ENCODE measurements at places on chromosomes 16 and 17. TPM values are rescaled to one million over a fixed set of nuclear protein-coding genes. Genes with fewer than 3 reads are reported as not detected.

The CLTC gene
- total RNA-seq: 111 TPM

DNA sequence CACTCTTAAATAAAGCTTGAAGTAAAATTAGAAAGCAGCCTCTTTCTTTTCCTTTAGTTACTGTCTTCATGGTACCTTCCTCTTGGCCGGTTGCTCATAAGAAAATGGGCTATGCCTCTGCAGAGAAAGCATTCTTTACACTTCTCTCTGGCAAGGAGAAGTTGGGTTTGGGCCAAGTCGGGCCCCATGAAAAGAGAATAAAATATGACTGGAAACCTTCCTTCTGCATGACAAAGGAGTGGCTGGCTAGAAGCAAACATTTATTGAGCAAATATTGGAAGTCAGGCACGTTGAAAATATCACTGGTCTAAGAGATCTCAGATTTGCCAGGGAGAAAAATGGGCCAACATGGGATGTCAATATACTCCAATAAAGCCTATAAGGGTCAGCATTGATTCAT is 126.1 kb downstream of the CA10 start:
- DNase-seq: no peak

- no peak for DNase-seq
These were observed 292.4 kb downstream of the CPPED1 start for GRCh38 chr16:12511308-12511707.

The C17orf50 gene
- not detected for total RNA-seq

GRCh38 chr17:43667947-43668348 is 6.2 kb upstream of the MEOX1 start:
- DNase-seq: no peak

The ETV4 gene
- 0.65 TPM for total RNA-seq

GRCh38 chr16:84234321-84235241 is 5.2 kb downstream of the KCNG4 start:
- DNase-seq: no peak

- DNase-seq: no peak
These were observed 1.9 kb downstream of the GLIS2 start for GRCh38 chr16:4317532-4318450.

DNA sequence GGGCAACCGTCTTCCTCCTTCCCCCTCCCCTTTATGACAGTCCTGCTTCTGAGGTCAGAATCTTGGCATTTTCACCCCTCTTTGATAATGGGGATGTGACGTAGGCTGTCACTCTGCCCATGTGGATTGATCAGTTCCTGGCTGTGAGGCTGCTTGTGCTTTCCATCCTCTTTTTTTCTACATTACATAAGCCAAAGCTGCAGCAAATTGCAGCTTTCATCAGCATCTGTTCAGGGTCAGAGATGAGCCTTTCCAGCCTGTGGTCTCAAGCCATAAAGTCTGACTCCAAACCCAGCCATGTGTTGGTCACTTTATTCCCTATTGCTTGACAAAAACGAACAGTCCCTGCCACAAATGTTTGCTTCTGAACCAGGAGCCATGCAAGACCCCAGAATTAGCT is 535.1 kb downstream of the CDH11 start:
- no peak for DNase-seq

DNA sequence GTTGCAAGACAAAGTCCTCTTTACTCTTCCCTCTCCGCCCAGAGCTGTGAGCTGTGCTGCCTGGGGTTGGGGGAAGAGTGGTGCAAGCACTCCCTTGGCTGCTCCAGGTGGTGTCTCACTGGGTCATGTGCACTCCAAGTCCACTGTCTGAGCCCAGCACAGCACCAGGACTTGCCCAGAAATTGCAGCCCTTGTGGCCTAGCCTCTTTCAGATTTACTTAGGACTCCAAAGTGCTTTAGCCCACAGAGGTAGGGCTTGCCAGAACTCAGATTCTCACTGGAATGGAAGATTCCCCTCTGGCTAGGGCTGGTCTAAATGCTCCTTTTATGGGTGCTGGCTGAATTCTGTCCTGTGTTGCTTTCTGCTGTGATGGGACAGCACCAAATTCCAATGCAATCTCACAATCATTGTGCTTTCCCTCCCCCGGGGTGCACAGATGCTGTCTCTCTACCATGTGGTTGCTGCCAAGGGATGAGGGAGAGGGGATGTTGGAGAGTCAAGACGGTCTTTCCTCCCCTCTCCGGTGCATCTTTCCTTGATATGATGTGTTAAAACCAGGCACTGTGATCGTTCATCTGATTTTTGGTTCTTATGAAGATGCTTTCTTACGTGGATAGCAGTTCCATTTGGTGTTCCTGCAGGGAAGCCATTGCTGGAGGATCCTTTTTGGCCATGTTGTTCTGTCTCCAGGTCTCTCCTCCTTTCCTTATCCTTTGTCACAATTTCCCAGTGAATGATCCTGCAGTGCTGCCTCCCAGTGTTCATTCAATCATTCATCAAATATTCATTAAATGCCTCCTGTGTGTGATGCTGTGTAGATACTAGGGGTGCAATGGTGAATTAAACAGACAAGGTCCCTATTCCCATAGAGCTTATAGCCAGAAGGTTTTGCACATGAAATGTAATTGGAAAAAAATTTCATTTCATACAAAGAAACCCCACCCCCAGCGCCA is 216.3 kb downstream of the SPECC1 start:
- no peak for DNase-seq

The TP53TG3D gene
- total RNA-seq: not detected

DNA sequence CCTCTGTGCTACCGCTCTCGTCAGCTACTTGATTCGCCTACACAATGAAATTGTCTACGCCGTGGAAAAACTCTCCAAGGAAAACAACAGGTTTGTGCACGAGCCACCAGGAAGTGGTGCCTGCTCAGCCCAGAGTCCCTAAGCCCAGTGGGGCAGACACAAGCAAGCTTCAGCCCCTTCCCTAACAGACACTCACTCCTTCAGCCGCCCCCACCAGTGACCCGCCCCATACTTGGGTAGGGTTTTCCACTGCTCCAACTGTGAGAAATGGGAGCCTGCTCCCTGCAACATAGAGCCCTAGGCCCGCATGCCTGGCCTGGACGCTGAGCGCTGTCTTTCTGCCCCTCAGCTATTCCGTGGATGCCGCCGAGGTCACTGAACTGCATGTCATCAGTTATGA is 28.6 kb upstream of the ENDOV start:
- DNase-seq: no peak

DNA sequence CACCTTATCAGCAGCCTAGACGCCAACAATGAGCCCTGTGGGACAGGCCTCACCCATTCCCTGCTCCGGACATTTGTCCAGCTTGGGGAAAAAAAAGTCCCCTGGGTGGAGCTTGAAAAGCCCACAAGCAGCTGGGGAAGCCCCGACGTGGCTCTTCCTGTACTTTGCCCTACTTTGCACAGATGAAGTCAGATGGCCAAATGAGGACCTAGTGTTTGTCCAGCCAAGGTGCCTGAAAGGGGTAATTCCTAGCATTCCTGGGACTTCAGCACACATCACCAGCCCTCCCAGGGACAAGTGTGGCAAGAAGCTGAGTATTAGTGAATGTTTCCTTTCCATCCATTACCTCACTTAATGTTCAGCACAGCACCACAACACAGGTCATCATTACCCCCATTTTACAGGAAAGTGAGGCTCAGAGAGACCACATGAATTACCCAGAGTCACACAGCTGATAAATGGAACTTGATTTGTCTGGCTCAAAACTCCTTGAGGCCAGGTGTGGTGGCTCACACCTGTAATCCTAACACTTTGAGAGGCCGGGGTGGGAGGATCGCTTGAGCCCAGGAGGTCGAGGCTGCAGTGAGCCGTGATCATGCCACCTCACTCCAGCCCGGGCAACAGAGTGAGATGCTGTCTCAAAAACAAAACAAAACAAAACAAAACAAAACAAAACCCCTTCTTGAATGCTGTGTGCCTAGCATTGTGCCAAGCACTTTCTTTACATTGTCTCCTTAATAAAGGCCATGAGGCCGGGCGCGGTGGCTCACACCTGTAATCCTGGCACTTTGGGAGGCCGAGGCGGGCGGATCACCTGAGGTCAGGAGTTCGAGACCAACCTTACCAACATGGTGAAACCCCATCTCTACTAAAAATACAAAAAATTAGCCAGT is 19.9 kb upstream of the PLLP start:
- DNase-seq: peak; percentile 87

The TMEM100 gene
- 7.0 TPM for total RNA-seq

The PTGES3L gene
- total RNA-seq: 0.25 TPM

GRCh38 chr16:73232555-73233328 is 184.8 kb upstream of the ZFHX3 start:
- DNase-seq: no peak

DNA sequence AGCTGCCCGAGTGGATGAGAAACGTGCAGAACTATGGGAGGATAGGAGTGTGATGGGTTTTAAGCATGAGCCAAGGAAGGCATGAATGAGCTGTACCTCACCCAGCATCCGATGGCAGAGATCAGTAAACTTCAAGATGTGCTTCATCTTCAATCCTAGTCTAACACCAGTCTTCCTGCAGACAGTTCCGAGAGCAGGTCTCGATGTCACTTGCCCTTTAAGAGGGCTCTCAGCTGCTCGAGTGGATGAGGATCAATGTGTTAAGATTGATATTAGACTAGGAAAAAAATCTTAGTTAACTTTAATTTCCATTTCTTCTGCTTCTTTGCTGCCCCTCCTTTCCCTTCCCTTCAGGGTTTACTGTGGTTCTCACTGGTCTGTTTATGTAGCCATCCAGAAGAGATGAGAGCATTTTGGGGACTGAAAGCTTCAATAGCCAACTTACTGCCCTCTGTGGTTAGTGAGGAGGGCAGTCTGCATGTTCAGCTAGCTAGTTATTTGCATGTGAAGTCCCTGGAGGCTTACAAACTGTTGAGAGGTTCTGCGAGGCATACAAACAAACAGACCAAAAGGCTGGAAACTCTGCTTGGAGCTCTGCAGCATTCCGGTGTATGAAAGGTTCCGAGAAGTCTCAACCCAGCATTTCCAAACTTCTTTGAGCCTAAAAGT is 15.3 kb downstream of the KLHL36 start:
- DNase-seq: no peak

DNA sequence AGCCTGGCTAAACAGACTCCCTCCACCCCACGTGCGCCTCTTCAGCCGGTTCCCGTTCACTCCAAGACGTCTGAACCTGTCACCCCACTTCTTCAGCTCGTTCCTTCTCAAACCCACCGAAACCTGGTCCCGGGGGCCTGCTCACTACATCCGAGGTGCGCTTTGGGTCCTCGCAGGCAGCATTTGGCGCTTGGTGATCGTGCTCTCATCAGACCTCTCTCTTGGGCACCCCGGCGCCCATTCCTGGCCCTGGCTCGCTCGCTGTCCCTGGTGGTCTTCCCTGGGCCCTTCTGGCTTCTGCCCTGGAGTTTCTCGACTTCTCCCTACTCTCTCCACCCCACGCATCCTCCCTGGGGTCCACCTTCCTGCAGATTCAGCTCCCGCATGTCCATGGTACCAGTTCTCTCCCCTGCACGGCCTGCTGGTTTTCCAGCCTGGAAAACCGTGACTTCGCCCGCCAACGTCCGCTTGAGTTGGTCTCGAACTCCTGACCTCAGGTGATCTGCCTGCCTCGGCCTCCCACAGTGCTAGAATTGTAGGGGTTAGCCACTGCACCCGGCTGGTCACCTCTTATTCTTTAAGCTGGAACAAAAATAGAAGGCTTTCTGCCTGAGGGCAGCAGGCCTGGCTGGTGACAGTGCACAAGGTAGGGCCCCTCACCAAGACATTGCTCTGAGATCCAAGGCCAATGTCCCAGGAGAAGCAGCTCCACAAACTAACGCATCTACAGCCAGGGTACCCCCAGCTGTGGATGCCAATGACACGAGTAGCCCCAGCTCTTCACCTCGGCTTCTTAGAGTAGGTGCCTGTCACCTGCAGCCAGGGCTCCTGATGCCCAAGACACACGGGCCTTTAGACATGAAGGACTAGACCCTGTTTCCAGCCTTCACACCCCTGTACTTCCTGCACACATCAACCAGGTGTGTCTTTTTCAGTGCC is 1.1 kb upstream of the MEAK7 start:
- no peak for DNase-seq

- DNase-seq: no peak
These were observed 3.9 kb upstream of the SPATA32 start for GRCh38 chr17:45265821-45266220.

- no peak for DNase-seq
These were observed 3.1 kb downstream of the SLC5A2 start for GRCh38 chr16:31486045-31486444.

The CD300E gene
- 0.08 TPM for total RNA-seq

- DNase-seq: no peak
These were observed 145.3 kb downstream of the IRF8 start for GRCh38 chr16:86044241-86044671.

GRCh38 chr17:21286066-21286770 is 1.7 kb downstream of the MAP2K3 start:
- DNase-seq: peak; percentile 91

DNA sequence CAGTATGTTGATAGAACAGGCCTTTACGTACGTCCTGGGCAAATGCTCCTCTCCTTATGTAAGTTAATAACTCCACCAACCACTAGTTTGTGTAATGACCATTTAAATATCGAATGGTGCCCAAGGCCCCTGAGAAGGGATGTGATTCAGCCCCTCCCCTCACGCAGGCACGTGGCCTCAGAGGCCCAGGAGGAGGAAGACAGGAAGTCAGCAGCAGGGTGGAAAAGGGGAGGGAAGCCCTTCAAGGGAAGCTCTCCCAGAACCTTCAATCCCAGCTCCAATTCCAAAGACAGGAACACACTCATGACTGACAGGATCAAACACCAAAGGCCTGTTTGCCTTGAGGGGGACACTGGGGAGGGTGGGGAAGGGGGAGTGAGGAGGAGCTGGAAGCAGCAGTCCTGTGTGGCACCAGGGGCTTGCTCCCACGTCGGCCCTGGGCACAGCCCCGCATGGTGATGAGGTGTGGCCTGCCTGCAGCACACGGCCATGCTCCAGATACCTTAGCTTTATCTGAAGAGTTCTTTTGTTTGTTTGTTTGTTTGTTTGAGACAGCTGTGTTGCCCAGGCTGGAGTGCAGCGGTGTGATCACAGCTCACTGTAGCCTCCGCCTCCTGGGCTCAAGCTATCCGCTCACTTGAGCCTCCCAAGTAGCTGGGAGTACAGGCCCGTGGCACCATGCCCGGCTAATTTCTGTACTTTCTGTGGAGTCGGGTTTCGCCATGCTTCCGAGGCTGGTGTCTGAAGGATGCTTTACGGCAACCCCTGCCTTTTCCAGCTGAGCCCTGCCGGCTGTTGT is 105.0 kb downstream of the ZNF778 start:
- no peak for DNase-seq

The NOS2 gene
- total RNA-seq: not detected

The MPV17L gene
- 14.6 TPM for total RNA-seq

The PRAC1 gene
- total RNA-seq: not detected

The SMIM36 gene
- not detected for total RNA-seq

GRCh38 chr17:80846932-80847331 is 144.7 kb upstream of the CHMP6 start:
- no peak for DNase-seq

DNA sequence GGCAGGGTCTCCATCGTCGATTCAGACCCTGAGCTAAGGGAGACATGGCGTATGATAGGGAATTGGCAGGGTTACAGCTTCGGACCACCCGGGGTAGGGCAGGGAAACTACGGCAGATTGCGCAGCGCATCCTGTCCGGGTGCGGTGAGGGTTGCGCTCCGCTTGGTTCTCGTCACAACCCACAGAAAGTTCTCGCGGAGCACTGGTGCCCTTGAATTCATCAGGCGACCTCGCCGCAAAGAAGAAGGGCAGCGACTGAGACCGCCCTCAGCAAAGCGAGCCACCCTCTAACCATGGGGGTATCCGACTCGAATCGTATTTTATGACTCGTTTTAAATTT is 1.2 kb downstream of the HS3ST3B1 start:
- peak; percentile 67 for DNase-seq
